Kidney (tissue), 22 donors: ENCODE measurements at places on chromosomes 13 and 19. TPM values are rescaled to one million over a fixed set of nuclear protein-coding genes. Genes with fewer than 3 reads are reported as not detected.

The PPM1N gene
- 2.2 TPM for total RNA-seq

The ZNF823 gene
- 12.5 TPM for total RNA-seq

The CEACAM19 gene
- 5.1 TPM for total RNA-seq

The RAB4B gene
- 42.1 TPM for total RNA-seq

The KPNA3 gene
- total RNA-seq: 22.3 TPM

The DLEU7 gene
- total RNA-seq: 0.28 TPM

The KLF2 gene
- 131 TPM for total RNA-seq

The VMAC gene
- 8.7 TPM for total RNA-seq

The ESD gene
- total RNA-seq: 98.5 TPM

The SHC2 gene
- total RNA-seq: 24.4 TPM

- H3K27me3 ChIP-seq: peaks cover 8% of the 10 kb centered on the region
- H3K36me3 ChIP-seq: no peaks in the 10 kb centered on the region
- no peaks in the 10 kb centered on the region for H3K4me1 ChIP-seq
These were observed 1.0 kb downstream of the KLF1 start for GRCh38 chr19:12885749-12886650.

GRCh38 chr13:75934889-75935288 is 298.8 kb downstream of the LMO7 start:
- no peaks in the 10 kb centered on the region for H3K36me3 ChIP-seq
- H3K4me1 ChIP-seq: no peaks in the 10 kb centered on the region
- H3K4me3 ChIP-seq: no peak overlapping the region
- H3K27me3 ChIP-seq: no peaks in the 10 kb centered on the region
- no peak for DNase-seq

GRCh38 chr19:48424694-48425219 is 21.0 kb upstream of the GRWD1 start:
- no peaks in the 10 kb centered on the region for H3K27me3 ChIP-seq
- no peaks in the 10 kb centered on the region for H3K36me3 ChIP-seq

DNA sequence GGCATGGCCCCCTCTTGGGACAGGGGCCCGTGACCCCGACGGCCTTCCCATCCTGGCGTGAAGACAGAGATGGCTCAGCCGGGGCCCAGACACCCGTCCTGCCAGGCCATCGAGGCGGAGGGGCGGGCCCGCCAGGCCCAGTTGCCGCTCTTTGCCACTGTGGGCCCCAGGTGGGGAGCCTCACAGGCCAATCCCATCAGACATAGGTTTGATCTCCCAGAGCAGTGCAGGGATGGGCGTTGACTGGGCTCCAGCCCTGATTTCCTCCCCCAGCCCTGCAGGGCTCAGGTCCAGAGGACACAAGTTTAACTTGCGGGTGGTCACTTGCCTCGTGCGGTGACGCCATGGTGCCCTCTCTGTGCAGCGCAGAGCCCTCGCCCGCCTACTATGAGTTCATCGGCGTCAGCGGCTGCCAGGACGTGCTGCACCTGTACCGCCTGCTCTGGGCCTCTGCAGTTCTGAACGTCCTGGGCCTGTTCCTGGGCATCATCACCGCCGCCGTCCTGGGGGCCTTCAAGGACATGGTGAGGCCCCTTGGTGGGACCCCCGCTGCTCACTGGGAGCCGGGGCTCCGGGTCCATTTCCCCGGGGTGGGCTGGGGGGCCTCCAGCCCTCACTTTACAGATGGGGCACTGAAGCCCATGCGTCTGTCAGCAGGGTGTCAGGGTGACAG is 42.4 kb downstream of the TMEM255B start:
- peaks cover 2% of the 10 kb centered on the region for H3K27me3 ChIP-seq
- DNase-seq: no peak
- H3K4me1 ChIP-seq: no peaks in the 10 kb centered on the region
- no peak overlapping the region for H3K4me3 ChIP-seq
- no peaks in the 10 kb centered on the region for H3K36me3 ChIP-seq

- DNase-seq: no peak
- H3K4me3 ChIP-seq: no peak overlapping the region
- H3K27me3 ChIP-seq: no peaks in the 10 kb centered on the region
- H3K27ac ChIP-seq: no peak overlapping the region
These were observed 108.5 kb upstream of the GPC6 start for GRCh38 chr13:93118081-93118615.

DNA sequence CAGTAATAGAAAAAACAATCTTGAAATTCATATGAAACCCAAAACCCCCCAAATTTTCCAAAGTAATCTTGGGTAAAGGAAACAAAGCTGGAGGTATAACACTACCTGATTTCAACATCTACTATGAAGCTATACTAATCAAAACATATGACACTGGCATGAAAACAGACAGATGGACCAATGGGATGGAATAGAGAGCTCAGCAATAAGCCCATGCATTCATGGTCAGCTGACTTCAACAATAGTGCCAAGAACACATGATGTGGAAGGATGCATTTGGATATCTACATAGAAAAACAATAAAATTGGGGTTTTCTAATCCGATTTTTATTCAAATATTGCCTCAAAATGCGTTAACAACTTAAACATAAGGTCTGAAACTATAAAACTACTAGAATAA is 32.2 kb upstream of the ZNF766 start:
- no peak for DNase-seq
- H3K27ac ChIP-seq: no peak overlapping the region
- H3K4me1 ChIP-seq: no peaks in the 10 kb centered on the region
- H3K27me3 ChIP-seq: no peaks in the 10 kb centered on the region

DNA sequence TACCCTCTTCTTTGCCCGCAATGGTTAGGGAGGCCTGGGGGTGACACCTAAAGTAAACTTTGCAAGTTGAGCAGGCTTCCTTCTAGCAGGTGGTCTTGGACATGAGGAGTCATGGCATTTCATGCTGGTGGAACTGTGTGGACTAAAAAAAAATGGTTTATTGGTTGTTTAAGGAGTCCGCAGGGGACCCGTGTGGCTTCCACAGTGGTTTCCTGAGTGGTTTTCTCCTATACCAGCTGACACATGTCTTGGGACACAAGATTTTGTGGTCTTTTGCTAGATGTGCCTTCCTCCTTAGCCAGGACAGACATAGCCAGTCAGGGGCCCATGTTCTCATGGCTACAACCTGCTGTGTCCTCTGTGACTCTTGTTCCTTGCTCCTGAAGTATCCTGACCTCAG is 1.5 kb downstream of the ZNF543 start:
- peak overlapping the region; percentile 93 for H3K4me3 ChIP-seq
- peaks cover under 1% of the 10 kb centered on the region for H3K27me3 ChIP-seq
- peaks cover 22% of the 10 kb centered on the region for H3K36me3 ChIP-seq
- H3K27ac ChIP-seq: no peak overlapping the region

DNA sequence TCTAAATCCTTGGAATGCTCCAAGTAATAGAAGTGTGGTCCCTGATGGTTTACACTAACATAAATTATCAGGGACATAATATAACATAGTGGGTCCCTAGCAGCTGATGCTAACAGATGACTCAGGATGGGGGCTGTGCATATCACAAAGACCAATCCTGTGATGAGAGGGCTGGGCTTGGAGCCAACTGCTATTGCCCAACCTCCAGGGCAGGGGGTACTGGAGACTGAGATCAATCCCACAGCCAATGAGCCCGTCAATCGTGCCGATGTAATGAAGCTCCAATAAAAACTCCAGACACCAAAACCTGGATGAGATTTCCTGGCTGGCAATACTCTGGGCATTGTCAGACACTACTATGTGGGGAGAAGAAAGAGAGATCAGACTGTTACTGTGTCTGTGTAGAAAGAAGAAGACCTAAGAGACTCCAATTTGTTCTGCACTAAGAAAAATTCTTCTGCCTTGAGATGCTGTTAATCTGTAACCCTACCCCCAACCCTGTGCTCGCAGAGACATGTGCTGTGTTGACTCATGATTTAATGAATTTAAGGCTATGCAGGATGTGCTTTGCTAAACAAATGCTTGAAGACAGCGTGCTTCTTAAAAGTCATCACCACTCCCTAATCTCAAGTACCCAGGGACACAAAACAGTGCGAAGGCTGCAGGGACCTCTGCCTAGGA is 33.4 kb downstream of the ABCC4 start:
- H3K4me1 ChIP-seq: peaks cover 19% of the 10 kb centered on the region
- no peak overlapping the region for H3K27ac ChIP-seq
- peak; percentile 49 for DNase-seq
- peak overlapping the region; percentile 4 for H3K4me3 ChIP-seq
- no peaks in the 10 kb centered on the region for H3K27me3 ChIP-seq
- peaks cover 6% of the 10 kb centered on the region for H3K36me3 ChIP-seq

- H3K27me3 ChIP-seq: no peaks in the 10 kb centered on the region
- DNase-seq: no peak
- no peaks in the 10 kb centered on the region for H3K4me1 ChIP-seq
- H3K27ac ChIP-seq: no peak overlapping the region
- no peaks in the 10 kb centered on the region for H3K36me3 ChIP-seq
These were observed 21.2 kb upstream of the SCEL start for GRCh38 chr13:77514336-77514726.

- no peak overlapping the region for H3K27ac ChIP-seq
- H3K4me3 ChIP-seq: no peak overlapping the region
- peaks cover 5% of the 10 kb centered on the region for H3K4me1 ChIP-seq
- DNase-seq: peak; percentile 71
- H3K36me3 ChIP-seq: no peaks in the 10 kb centered on the region
These were observed 7.3 kb downstream of the SIGLEC9 start for GRCh38 chr19:51131780-51132680.

GRCh38 chr19:17243211-17243829 is 2.4 kb downstream of the NR2F6 start:
- no peaks in the 10 kb centered on the region for H3K36me3 ChIP-seq
- H3K4me1 ChIP-seq: peaks cover 28% of the 10 kb centered on the region
- H3K4me3 ChIP-seq: peak overlapping the region; percentile 86
- H3K27ac ChIP-seq: peak overlapping the region; percentile 88

DNA sequence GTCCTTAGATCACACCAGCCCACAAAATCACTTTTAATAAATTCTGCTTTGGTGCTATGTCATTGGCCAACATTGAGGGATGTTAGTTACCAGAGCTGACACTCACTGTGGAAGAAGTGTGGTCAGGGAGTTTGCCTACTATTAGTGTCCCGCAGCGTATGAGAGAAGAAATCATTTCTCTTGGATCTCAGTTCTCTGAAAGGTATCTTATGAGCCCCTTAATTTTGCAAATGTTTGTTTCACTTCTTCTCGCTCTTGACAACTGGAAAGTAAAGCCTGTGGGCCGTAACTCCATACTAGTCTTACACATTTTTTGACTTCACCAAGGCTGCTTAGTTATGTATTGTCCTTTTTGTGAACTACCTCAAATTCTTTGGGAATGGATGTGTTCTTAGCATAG is 80.9 kb downstream of the FLT1 start:
- H3K4me3 ChIP-seq: no peak overlapping the region
- H3K36me3 ChIP-seq: no peaks in the 10 kb centered on the region
- no peak overlapping the region for H3K27ac ChIP-seq

DNA sequence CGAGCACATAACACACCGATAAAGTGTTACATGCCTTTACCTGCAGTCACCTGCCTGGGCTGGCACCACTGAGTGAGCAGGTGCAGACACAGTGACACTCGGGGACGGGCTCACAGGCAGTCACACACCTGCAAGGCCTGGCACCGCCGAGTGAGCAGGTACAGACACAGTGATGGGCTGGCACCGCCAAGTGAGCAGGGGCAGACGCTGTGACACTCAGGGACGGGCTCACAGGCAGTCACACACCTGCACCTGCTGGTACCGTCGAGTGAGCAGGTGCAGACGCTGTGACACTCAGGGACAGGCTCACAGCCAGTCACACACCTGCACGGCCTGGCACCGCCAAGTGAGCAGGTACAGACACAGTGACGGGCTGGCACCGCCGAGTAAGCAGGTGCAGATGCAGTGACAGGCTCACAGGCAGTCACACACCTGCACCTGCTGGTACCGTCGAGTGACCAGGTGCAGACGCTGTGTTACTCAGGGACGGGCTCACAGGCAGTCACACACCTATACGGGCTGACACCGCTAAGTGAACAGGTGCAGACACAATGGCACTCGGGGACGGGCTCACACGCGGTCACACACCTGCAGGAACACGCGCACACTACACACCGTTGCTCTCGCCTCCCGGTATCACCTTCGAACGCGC is 470 bp downstream of the ZNF835 start:
- peak overlapping the region; percentile 85 for H3K4me3 ChIP-seq
- no peak overlapping the region for H3K27ac ChIP-seq
- no peaks in the 10 kb centered on the region for H3K36me3 ChIP-seq
- no peaks in the 10 kb centered on the region for H3K4me1 ChIP-seq
- DNase-seq: no peak
- H3K27me3 ChIP-seq: no peaks in the 10 kb centered on the region

GRCh38 chr19:54530866-54531265 is 28.2 kb downstream of the LAIR2 start:
- no peaks in the 10 kb centered on the region for H3K27me3 ChIP-seq
- H3K27ac ChIP-seq: no peak overlapping the region
- no peaks in the 10 kb centered on the region for H3K4me1 ChIP-seq
- no peak for DNase-seq
- H3K36me3 ChIP-seq: no peaks in the 10 kb centered on the region

DNA sequence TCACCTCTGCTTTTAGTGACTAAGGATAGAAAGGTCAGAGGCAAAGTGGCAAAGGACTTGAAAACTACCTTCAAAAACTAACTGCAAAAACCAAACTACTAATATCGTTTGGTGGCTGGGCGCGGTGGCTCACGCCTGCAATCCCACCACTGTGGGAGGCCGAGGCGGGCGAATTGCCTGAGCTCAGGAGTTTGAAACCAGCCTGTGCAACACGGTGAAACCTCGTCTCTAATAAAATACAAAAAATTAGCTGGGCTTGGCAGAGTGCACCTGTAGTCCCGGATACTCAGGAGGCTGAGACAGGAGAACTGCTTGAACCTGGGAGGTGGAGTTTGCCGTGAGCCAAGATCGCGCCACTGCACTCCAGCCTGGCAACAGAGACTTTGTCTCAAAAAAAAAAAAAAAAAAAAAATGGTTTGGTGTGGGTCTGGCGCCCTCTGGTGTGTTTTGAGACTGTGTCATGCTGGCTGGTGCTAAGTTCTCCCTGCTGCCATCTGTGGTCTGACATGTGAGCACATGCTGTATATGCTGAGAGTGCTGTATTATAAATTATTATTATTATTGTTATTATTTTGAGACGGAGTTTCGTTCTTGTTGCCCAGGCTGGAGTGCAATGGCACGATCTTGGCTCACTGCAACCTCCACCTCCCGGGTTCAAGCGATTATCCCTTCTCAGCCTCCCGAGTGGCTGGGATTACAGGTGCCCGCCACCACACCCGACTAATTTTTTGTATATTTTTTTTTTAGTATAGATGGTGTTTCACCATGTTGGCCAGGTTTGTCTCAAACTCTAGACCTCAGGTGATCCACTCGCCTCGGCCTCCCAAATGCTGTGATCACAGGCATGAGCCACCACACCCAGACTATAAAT is 36.0 kb upstream of the RNF17 start:
- H3K27me3 ChIP-seq: no peaks in the 10 kb centered on the region
- no peaks in the 10 kb centered on the region for H3K36me3 ChIP-seq
- DNase-seq: peak; percentile 91
- no peak overlapping the region for H3K27ac ChIP-seq

- no peak overlapping the region for H3K4me3 ChIP-seq
- H3K4me1 ChIP-seq: no peaks in the 10 kb centered on the region
- no peaks in the 10 kb centered on the region for H3K36me3 ChIP-seq
- DNase-seq: no peak
- no peaks in the 10 kb centered on the region for H3K27me3 ChIP-seq
These were observed 16.1 kb downstream of the ATP1A3 start for GRCh38 chr19:41977916-41978315.
